ENCODE measurements at places on chromosomes 3 and 15.
A peak's percentile ranks its signal among the peaks of the same experiment; 100 is the strongest.

GRCh38 chr15:71718116-71718910 lies 92.0 kb upstream of the NR2E3 start:
- DNase-seq = no peak

DNA sequence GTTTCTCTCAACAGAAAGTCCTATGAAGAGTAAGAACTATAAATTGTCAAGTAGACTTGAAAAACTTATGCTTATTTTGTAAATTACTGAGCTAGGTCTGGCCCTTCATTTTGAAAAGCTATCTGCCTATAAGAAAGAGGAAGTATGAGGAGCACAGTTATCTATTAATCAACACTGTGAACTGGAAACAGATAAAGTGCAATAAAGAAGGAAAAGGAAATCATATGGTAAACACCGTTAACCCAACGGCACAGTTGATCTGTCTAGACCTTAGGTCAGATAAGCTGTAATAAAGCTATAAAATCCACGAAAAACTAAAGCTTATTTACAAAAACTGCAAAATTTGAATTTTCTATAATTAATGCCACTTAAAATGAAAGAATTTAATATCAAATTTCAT lies 242.5 kb downstream of the ZBTB20 start:
- peak; percentile 9 for DNase-seq

- no peak for DNase-seq
These were observed 93.1 kb upstream of the RPL32 start for GRCh38 chr3:12934431-12934830.

- no peak for DNase-seq
These were observed 63.2 kb upstream of the SPPL2A start for GRCh38 chr15:50828610-50829206.

GRCh38 chr3:134600685-134601463 lies 49.9 kb downstream of the KY start:
- DNase-seq = peak; percentile 58

GRCh38 chr3:64422192-64422591 lies 196.9 kb upstream of the PRICKLE2 start:
- DNase-seq = no peak

GRCh38 chr3:17742880-17743657 lies 638 bp upstream of the TBC1D5 start:
- DNase-seq = no peak

GRCh38 chr3:59425371-59425770 lies 375.5 kb upstream of the CFAP20DC start:
- DNase-seq = no peak

DNA sequence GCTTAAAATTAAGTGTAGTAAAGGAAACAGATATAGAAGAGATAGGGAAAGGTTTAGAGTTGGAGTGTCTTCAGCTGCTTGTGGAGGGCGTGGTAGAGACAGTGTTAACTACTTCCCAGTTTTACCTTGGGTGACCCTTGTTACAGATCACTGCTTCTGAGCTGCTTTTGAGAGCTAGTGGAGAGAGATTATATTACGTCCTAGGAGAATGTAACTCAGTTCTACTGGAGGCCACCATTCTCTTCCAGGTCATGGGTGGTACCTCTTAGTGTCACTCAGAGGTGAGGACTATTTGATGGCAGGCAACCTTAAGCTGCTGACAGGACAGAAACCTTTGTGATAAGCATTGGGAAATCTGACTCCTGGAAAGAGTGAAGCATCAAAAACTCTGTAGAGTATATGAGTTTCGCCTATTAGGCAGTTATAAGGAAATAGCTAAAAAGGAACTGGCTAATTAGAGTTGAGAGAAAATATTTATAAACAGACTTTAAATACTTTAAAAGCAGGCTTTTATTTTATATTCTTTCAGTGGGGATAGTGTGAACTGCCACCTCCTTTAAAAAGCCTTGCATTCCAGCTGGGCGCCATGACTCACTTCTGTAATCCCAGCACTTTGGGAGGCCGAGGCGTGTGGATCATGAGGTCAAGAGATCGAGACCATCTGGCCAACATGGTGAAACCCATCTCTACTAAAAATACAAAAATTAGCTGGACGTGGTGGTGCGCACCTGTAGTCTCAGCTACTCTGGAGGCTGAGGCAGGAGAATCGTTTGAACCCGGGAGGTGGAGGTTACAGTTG lies 106.5 kb downstream of the ZNF609 start:
- peak; percentile 80 for DNase-seq

GRCh38 chr3:140088513-140088912 lies 153.5 kb downstream of the CLSTN2 start:
- no peak for DNase-seq

GRCh38 chr3:30664884-30665283 lies 58.5 kb downstream of the TGFBR2 start:
- peak; percentile 89 for DNase-seq

GRCh38 chr3:113231391-113231790 lies 20.0 kb downstream of the BOC start:
- DNase-seq = no peak

- no peak for DNase-seq
These were observed 3.1 kb downstream of the ADAMTSL3 start for GRCh38 chr15:83656943-83657528.

GRCh38 chr3:150090006-150090405 lies 119.3 kb upstream of the PFN2 start:
- DNase-seq = no peak

DNA sequence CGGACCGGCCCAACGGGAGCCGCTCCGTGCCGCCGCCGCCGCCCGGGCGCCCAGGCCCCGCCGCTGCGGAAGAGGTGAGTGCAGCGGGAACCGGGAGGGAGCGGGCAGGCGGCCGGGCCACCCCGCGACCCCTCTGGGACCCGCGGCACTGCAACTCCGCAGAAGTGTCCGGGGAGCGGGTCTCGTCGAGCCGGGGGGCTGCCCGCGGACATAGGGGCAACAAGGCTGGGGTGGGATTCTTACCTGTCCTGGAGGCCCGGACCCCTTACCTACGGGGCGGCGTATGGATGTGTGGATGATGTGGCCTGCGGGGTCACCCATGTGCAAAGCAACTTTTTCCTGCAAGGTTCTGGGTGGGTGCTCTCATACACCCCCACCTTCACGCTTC lies 361 bp downstream of the SEMA3F start:
- no peak for DNase-seq

- DNase-seq = peak; percentile 10
These were observed 16.5 kb upstream of the SIAH2 start for GRCh38 chr3:150779402-150779858.

GRCh38 chr3:63613561-63613960 lies 38.9 kb upstream of the SNTN start:
- no peak for DNase-seq

DNA sequence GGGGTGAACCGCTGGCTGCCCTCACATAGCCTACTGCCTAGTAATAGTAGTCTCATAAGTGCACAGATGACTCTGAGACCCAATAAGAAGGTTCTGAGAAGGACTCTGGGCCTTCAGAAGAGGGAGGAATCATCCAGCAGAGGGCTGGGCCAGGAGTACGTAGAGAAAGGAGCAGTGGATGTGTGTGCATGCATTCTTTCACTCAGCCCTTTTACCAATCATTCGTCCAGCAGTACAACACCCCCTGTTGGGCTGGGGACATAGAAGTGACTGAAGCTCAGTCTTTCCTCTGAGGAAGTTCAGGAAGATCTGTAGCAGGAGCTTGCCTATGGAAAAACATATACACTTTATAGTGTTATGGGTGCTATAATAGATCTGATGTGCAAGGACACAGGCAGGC lies 333.1 kb downstream of the CLSTN2 start:
- no peak for DNase-seq
